WTC11 (cell line): ENCODE measurements at places on chromosomes 3 and 15.

GRCh38 chr15:91782221-91782620, 71.3 kb upstream of the SLCO3A1 start:
- no peak overlapping the region for H3K4me3 ChIP-seq
- H3K36me3 ChIP-seq, result no peaks in the 10 kb centered on the region
- no peak for DNase-seq
- no peaks in the 10 kb centered on the region for H3K27me3 ChIP-seq

GRCh38 chr3:69425249-69425648, 39.4 kb upstream of the FRMD4B start:
- H3K27me3 ChIP-seq, result no peaks in the 10 kb centered on the region
- peaks cover 4% of the 10 kb centered on the region for H3K4me1 ChIP-seq
- peak; percentile 29 for DNase-seq
- no peaks in the 10 kb centered on the region for H3K36me3 ChIP-seq
- no peak overlapping the region for H3K4me3 ChIP-seq

DNA sequence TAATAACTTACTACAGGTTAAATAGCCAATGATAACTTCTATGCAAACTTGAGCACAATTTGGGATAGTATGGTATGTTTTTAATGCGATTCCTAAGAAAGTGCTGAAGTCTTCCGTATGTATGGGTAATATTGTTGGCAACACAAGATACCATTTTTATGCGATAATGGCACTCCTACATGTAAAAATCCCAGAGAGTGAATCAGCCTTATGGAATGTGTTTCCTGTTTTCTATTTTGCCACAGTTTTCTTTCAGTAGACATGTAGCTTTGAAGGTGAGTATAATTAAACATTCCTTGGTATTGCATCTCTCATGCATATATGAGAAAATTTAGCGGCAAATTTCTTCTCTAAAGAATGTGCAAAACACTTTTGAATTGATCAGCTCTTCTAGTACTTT, 396.8 kb upstream of the AZI2 start:
- no peaks in the 10 kb centered on the region for H3K27me3 ChIP-seq
- H3K27ac ChIP-seq, result no peak overlapping the region
- peaks cover 4% of the 10 kb centered on the region for H3K36me3 ChIP-seq
- no peak for DNase-seq
- H3K4me3 ChIP-seq, result no peak overlapping the region
- peaks cover 14% of the 10 kb centered on the region for H3K4me1 ChIP-seq

- no peaks in the 10 kb centered on the region for H3K27me3 ChIP-seq
- H3K36me3 ChIP-seq, result no peaks in the 10 kb centered on the region
- H3K4me1 ChIP-seq, result peaks cover 10% of the 10 kb centered on the region
- no peak overlapping the region for H3K27ac ChIP-seq
- no peak for DNase-seq
Measured at GRCh38 chr3:169026543-169027182, 636.8 kb downstream of the MECOM start.

GRCh38 chr3:96259-96658, 100.3 kb upstream of the CHL1 start:
- no peaks in the 10 kb centered on the region for H3K4me1 ChIP-seq
- no peaks in the 10 kb centered on the region; the same call in 1 of the 2 replicates for H3K27me3 ChIP-seq
- H3K4me3 ChIP-seq, result no peak overlapping the region
- H3K27ac ChIP-seq, result no peak overlapping the region
- no peak for DNase-seq

GRCh38 chr15:95286352-95286880, 1044.1 kb upstream of the NR2F2 start:
- peaks cover 42% of the 10 kb centered on the region for H3K4me1 ChIP-seq
- DNase-seq, result no peak
- H3K27ac ChIP-seq, result no peak overlapping the region
- no peaks in the 10 kb centered on the region for H3K36me3 ChIP-seq
